ENCODE measurements at places on chromosomes 11 and 22.

DNA sequence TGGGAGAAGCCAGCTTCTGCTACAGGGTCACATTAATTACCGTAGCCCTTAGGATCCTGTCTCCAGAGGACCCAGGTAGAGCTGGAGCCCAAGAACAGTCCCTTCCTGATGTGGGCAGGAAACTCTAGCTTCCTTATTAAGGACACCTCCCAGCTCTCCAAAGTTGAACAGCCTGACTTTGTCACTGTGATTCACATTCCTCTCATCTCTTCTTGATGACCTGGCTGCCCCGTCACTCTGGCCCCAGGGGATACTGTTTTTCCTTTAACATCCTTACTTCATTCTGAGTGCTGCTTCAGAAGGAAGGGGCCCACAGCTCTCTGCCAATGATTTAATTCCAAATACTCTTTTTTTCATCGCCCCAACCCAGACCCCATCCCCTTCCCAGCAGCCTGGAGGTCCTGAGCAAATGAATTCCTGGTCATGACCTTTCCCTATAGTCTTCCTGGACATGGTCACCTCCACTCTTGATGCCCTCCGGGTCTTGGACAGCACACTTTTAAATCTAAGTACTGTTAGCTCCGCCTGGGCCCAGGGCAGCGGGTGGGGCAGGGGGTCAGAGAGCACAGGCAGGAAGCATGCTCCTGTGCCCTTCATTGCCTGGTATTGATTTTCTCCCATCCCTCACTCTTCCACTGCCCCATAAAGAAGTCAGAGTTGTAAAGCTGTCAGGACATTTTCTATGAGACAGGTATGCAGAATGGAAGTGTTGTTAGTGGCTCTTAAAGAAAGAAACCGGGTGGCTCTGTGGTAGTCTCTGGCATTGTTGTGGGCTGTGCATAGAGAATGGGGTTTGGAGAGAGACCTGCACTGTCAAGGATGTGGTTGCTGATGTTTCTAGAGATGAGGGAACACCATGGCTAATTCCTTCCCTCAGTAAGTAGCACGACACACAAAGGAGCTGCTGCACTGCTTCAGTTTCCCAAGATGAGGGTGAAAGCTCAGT lies 22.3 kb upstream of the SPON1 start:
- DNase-seq = no peak

DNA sequence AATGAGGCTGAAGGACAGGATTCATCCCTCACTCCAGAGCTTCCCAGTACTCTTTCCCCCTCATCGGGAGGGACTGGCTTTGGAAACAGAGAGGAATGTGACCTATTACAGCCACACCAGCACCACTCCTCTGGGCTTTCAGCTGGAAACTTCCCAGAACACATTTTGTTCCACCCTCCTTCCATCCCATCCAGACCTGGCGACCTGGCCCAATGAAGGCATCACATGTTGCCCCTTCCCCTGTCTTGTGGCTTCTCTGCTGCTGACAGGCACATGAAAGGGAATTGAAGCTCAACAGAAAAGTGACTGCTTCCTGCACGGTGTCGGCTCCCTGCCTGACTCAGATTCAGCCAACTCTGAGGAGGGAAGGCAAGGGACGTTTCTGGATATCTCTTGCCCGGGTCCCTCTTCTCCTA lies 19.1 kb downstream of the IRAG1 start:
- DNase-seq = no peak

GRCh38 chr11:121427400-121427744 lies 24.7 kb upstream of the SORL1 start:
- DNase-seq = no peak

- no peak for DNase-seq
Observed at GRCh38 chr22:28896611-28897010, 13.2 kb downstream of the ZNRF3 start.

DNA sequence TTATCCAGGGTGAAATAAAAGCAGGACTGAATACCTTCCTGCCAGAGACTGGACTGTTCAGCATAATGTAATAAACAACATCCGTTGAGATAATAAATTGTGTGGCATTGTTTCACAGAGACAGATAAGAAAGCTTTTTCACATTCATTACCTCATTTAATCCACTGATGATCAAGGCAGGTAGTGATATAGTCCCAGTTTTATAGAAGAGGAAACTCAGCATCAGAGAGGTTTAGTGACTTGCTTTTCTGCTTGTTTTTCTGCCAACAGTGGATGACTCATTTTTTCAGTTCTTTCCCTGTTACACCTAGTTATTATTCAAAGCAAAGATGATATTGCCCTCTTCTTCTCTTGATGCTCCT lies 4.0 kb downstream of the MYO18B start:
- no peak for DNase-seq

DNA sequence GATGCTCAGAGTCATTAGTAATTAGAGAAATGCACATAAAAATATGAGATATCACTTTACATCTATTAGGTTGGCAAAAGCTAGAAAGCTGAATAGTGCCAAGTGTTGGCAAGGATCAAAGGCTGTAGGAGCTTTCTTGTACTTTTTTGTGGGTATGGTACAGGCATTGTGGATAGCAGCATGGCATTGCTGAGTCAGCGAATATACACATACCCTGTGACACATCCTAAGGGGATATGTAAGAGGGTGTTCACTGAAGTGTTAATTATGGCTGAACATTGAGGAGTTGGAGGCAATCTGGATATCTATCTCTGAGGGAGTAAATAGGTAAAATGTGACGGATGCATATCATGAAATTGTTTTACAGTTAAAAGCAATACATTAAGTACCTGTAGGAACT lies 27.0 kb upstream of the IL18BP start:
- no peak for DNase-seq

DNA sequence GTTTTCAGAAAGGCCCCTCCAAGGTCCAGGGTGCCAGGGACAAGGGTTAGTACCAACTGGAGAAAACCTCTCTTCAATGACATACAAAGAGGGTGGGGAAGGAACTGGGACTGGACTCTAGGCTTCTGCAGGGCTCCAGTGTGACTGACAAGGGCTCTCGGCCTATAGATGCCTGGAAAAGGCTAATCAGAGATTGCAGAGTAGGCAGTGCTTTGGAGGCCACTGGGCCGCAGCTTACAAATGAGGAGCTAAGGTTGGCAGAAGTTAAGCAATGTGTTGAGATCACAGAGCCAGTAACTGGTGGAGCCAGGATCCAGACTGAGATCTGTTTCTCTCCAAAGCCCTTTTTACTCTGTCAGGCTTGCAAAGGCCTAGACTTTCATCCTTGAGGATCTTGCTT lies 7.4 kb upstream of the DGKZ start:
- no peak for DNase-seq

- no peak for DNase-seq
Observed at GRCh38 chr22:28408709-28409108, 270.9 kb downstream of the TTC28 start.

DNA sequence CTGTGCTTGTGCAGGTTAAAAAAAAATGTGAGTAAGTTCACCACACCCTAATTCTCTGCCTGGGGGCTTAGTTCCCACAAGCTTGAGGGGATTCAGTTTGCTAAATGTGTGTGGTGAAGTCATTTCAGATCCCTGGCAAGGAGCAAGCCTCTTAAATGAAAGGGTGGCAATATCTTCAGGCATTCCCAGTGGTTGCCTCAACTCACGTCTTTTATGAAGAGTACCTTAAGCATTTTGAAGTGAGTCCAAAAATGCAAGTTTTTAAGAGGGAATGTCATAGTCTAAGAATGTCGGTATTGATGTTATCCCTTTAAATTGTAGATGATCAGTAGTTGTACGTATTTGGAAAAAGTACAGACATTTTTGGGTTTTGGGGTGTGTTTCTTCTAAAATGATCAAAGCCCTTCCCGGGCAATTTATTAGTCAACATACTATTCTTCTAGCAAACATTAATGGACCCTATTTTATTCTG lies 4.9 kb downstream of the TCP11L1 start:
- DNase-seq = no peak

- no peak for DNase-seq
Observed at GRCh38 chr22:29769723-29770321, 2.7 kb downstream of the UQCR10 start.

DNA sequence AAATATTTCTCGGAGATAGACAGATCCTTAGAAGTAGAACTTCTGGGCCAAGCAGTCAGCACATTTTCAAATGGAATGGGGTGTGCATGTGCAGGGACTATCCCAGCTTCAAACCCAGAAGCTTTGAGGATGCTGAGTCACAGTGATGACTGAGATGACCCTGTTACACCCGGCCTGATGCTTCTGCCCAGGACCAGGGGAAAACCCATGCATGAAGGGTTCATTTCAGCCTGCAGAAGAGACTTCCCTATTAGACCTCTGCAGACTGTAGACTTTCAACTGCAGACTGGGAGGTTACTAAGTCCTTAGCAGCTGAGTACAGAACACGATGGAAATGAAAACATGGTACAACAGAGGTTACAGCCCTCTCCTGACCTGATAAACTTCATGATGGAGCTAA lies 3.6 kb upstream of the OR2AT4 start:
- DNase-seq = no peak

- DNase-seq = no peak
Observed at GRCh38 chr11:73538381-73538872, 59.5 kb downstream of the FAM168A start.

DNA sequence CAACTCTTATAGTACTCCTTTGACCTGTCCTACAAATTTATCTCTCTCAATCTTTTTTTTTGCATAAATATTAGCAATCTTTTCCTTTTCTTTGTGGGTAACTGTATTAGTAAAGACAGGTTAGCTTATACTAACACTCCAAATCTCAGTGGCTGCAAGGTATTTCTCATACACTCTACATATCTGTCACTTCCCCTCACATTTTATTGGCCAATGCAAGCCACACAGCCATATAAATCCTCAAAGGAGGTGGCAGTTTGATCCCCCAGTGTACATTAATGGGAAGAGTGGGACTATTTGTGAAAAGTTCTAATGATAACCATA lies 42.6 kb upstream of the EED start:
- no peak for DNase-seq

- DNase-seq = no peak
Observed at GRCh38 chr22:39580795-39581194, 10.2 kb downstream of the CACNA1I start.

DNA sequence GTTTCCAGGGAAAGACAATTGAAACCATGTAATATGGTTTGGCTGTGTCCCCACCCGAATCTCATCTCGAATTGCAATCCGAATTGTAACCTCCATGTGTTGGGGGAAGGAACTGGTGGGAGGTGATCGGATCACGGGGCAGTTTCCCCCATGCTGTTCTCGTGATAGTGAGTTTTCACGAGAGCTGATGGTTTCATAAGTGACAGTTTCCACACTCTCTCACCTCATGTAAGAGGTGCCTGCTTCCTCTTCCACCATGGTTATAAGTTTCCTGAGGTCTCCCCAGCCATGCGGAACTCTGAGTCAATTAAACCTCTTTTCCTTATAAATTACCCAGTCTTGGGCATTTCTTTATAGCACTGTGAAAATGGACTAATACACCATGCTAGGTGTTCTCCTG lies 148.3 kb upstream of the CADM1 start:
- DNase-seq = no peak

DNA sequence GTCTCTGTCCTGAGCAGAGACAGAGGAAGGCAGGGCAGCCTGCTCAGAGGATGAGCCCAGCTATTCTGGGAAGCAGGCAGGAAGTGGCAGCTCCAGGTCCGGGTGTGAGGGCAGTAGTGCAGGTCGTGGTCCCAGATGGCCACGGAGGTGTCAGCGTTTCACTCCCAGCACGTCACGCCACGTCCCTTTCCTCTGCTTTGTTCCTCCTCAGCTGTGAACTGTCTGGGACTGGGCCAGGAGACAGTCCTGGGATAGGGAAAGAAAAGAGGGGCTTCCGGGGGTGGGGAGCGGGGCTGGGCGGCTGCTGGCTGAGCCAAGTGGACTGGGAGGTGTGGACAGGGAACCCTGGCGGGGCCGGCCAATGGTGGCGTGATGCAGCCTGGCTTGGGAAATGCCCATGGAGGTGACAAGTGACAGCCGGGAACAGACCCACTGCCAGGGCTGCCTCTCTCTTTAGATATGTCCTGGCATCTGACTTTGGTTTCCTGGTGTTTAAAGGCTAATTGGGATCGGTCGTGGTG lies 64.7 kb downstream of the KCNQ1 start:
- peak; percentile 41 for DNase-seq

DNA sequence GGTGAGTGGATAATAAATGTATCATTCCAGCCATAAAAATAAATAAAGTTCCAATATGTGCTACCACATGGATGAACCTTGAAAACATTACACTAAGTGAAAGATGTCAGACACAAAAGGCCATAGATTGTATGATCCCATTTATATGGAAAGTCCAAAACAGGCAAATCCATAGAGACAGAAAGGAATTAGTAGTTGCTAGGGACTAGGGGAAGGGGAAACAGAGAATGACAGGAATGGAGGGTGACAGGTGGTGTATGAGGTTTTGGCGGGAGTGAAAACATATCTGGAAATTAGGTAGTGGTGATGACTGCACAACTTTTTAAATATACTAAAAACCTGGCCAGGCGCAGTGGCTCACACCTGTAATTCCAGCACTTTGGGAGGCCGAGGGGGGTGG lies 15.2 kb upstream of the CARD10 start:
- DNase-seq = no peak

GRCh38 chr11:61912530-61912898 lies 4.9 kb downstream of the RAB3IL1 start:
- DNase-seq = peak; percentile 27

- no peak for DNase-seq
Observed at GRCh38 chr11:4049006-4049405, 45.6 kb upstream of the RRM1 start.

- no peak for DNase-seq
Observed at GRCh38 chr11:17813391-17814059, 78.9 kb downstream of the KCNC1 start.

- no peak for DNase-seq
Observed at GRCh38 chr11:38582151-38582550, 1984.1 kb upstream of the RAG2 start.

GRCh38 chr11:128469220-128469619 lies 118.1 kb downstream of the ETS1 start:
- DNase-seq = no peak

GRCh38 chr22:48227341-48228018 lies 1465.0 kb downstream of the TBC1D22A start:
- DNase-seq = no peak

Data from left hindlimb (tissue), 1 donor.